ENCODE measurements at places on chromosomes 3 and 15.
A peak's percentile ranks its signal among the peaks of the same experiment; 100 is the strongest.

- DNase-seq: no peak
These were observed 15.1 kb upstream of the XYLB start for GRCh38 chr3:38331257-38332022.

DNA sequence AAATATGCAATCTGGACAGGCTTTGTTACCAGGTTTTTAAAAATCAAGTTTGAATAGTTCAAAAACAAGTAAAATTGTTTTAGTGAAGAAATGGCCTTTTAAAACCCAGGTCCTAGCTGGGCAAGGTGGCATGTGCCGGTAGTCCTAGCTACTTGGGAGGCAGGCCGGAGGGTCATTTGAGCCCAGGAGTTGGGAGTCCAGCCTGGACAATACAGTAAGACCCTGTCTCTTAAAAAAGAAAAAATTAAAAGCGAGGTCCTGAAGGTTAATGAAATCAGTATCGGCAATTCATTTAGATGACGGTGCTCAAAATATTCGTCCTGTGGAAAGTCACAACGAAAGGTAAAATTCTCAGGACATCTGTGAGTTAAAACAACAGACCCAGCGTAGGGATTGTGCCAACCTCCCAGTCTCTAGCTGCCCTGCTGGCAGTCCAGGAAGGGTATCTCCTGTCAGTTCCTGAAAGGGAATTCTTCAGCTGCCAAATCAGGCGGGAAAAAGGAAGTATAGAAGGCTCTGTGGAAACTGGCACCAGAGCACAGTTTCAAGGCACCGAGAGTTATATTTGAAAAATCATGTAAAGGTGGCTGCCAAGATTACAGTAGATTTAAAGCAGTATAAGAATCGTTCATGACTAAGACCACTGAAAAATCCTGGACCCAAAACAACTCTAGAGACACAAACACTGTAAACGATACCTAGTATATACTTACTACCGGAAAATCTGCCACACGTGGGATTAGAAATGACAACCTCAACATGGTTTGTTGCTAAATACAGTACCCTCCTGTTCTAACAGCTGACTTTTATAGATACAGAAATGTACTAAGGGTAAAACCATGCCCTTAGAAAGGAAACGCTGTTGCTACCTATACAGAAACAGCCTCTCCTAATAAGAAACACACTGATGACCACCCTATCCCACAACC, 1.2 kb upstream of the ABHD17C start:
- no peak for DNase-seq

DNA sequence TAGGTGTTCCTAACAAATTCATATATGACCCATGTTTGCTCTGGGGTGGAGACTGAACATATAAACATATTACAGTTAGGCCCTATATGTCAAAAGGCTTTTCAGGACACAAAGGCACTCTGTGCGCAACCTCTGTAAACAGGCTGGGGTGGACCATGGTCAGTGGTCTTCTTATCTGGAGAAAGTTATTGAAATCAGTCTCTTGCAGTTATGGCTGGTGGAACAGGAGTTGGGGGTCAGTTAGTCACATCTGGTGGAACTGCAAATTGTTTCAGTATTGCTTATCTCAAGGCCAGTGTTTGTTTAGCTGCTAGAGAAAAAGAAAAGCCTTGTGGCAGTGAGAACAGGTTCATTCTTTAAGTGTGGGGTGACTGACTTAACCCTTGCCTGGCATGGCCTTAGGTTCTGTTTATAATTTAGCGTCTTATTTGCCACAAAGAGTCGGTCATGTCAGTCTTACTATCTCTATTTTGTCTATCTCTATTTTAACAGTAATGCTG, 5.9 kb upstream of the GP9 start:
- DNase-seq: no peak

GRCh38 chr3:33131331-33132018, 17.7 kb downstream of the CRTAP start:
- peak; percentile 74 for DNase-seq

DNA sequence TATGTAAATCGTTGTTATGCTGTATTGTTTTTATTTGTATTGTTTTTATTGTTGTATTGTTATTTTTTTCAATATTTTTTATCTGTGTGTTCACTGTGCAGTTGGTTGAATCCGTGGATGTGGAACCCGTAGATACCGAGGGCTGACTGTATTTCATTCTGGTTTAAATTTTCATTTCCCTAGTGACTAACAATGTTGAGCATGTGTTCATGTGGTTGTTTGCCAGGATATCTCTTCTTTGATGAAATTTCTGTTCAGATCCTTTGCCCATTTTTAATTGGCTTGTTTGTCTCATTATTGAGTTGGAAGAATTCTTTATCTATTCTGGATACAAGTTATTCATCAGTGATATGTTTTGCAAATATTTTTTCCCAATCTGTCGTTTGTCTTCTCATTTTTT, 29.7 kb downstream of the STOML1 start:
- no peak for DNase-seq

DNA sequence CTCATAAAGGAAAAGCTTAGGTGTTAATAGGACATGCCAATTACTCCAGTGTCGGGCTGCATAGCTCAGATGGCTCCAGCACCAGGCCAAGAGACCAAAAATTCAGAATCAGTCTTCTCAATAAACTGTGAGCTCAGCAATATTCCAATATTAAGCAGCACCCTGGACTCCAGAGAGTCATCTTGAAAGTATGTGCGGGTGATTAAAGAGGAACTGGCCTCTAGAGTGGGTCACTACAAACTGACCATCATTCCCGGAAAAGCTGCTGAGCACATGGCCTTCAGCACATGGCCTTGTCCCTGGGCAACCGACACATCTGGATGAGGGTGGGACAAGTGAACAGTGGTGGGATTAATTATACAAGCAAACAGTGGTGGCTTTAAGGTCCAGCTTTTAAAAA, 59.0 kb downstream of the MAGI1 start:
- DNase-seq: peak; percentile 17

- DNase-seq: no peak
These were observed 233.2 kb downstream of the FGF12 start for GRCh38 chr3:192494174-192494573.

DNA sequence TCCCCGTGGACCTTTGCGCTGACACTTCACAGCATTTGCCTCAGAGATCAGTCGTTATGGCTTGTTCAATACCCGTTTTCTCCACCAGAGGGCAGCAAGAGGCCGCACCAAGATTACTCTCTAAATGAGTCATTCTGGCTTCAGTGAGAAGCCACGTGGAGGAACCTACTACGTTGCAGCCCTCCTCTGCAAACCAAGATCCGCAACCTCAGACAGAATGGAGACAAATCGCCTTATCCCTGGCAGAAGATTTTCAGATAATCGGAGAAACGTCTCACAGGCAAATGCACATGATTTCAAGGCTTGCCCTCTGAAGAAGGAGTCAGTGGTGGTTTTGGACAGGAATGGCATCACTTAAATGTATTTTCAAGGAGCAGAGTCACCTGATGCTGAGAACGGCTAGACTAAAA, 60.5 kb downstream of the GTPBP8 start:
- DNase-seq: peak; percentile 81

DNA sequence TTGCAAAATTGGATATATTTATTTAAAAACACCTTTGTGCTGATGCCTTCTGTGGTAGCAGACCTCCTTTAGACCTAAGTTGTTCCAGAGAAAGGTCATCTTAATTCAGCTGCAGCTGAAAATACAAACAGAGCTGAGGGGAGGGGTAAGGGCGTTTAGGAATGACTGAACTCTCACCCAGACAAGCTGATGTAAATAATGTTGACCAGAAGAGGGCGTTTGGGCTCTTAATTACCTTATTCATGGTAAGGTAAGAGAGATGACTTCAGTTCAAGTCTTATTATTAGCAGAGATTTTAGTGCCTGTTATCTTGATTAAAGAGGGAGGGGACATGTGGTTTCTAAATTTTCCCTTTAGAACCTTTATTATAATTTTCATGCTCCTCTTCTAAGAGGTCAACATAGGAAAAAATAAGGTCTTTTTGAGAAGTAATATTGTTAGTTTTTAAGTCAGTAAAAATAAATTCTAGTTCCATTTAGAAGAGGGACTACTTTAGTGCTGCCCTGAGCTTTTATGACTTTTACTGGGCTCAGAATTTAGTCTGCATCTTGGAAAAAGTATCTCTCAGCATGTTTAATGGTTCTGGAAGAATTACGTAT, 46.3 kb downstream of the GPR171 start:
- DNase-seq: peak; percentile 54

- DNase-seq: no peak
These were observed 200.9 kb downstream of the MCTP2 start for GRCh38 chr15:94432279-94432678.

GRCh38 chr15:56817321-56818080, 84.2 kb upstream of the ZNF280D start:
- DNase-seq: peak; percentile 88

- no peak for DNase-seq
These were observed 30.7 kb downstream of the DUOX2 start for GRCh38 chr15:45083223-45083622.

DNA sequence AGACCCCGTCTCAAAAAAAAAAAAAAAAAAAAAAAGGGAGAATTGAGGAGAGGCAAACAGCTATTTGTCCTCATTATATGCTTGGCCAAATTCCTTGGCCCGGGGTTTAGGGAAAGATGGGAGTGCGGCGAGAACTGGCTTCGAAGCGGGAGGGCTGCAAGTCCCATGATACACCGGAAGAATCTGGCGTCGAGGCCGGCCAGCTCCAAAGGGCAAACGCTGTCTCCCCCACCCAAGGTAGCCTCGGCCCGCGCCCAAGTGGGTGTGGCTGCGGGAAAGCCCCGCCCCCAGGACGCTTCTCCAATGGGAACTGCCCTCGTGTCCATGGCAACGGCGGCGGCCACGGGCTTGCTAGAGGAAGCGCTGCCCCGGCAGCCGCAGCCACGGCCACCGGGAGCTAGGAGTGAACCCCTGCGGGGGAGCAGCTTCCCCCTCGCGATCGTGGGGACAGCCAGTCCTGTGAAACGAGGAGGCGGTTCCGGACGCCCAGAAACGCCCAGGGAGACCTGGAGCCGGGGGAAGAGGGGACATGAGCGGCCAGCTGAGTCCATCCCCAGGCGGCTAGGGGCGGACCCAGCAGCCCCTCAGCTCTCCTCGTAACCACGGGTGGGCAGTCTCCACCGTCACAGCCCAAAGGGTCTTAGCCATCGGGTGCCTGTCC, at the start of gene TTLL13:
TTLL13 (plus strand) TSS at position 354 of the 661 bp plus-strand sequence. CDS start 1,075 bp downstream, outside the sequence.
- DNase-seq: peak; percentile 83

DNA sequence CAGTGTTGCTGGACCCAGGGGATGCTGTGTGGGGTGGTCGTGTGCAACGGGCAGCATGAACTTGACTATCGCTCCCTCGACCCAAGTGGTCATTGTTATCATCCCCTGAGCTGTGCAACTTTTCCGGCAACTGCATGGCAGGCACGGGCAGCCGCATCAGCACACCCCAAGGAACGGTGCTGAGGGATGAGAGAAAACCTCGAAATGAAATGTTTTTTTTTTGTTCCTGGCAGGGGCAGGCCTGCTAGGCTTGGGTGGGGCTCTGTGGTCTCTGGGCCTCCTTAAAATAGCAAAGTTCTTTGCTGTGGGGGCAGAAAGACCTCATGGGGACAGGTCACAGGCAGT, 51.4 kb downstream of the CORO2B start:
- no peak for DNase-seq

DNA sequence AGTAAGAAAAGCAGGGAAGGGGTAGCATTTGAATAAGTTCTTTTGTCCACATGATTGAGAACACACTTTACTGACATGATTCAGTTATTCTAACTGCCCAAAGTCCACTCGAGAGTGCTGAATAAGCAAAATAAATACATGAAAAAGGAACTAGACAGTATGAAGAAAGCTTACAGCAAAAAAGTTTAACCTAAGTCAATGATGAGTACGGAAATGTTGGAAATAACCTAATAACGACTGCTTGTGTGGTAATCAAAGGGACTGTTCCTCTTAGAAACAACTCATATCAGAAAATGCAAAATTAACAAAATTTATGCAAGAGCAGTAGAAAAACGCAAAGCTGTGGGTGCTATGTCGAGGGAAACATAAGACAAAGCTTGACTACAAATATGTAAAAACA, 36.6 kb downstream of the DMXL2 start:
- no peak for DNase-seq

- DNase-seq: peak; percentile 36
These were observed 113.2 kb downstream of the TCF12 start for GRCh38 chr15:57031605-57032004.

DNA sequence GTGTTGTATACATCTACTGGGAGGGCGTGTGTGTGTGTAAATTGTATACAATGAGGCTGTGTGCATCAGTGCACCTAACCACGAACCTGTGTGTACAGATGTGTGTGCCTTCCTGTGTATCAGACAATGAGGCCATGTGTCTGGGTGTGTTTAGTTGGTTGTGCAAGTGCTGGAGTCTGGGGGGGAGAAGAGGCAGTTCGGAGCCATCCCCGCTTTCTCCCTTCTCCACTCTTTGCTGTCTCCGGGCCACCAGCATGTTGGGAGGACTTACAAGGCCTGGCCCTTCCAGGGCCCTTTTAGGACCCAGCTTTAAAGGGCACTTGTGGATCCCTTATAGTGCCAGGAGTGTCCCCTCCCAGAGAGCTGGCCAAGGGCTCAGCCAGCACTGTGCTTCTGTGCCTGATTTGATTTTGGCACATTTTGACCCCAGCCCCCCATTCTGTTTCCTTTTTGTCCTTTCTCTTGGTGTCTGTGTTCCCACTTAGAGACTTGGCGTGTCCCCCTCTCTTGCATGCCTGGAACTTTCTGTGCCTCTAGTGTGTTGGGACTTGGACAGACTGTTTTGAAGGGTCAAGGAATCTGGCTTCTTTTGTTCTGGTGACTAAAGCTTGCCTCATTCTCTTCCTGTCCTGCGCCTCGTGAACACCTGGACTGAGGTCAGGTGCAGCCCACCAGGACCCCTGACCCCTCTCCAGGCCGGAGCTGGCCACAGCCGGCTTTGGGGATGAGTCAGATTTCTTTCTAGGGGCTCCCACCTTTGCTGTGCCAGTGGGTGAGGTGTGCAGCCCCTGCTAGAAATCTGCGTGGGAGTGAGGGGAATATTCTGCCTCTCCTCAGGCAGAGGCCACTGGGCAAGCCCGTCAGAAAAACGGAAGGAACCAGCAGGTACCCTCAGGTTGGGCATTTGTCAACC, 1.5 kb downstream of the CTDSPL start:
- no peak for DNase-seq

GRCh38 chr3:148420242-148420641, 277.5 kb upstream of the AGTR1 start:
- DNase-seq: no peak

DNA sequence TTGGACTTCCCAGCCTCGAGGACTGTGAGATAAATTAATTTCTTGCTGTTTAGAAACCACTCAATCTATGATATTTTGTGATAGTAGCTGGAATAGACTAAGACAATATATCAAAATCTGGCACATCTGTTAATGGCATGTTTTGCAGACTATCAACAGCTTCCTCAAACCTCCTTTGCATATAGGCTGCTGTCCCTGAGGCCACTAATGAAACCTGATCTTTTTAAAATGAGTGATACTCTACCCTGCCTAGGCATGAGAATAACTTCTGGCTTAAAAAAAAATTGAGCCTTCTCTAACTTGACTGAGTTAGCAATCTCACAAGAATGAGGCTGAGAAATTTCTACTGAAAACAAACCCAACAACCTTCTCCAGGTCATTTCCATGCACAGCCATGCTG, 176.0 kb upstream of the CRBN start:
- no peak for DNase-seq

DNA sequence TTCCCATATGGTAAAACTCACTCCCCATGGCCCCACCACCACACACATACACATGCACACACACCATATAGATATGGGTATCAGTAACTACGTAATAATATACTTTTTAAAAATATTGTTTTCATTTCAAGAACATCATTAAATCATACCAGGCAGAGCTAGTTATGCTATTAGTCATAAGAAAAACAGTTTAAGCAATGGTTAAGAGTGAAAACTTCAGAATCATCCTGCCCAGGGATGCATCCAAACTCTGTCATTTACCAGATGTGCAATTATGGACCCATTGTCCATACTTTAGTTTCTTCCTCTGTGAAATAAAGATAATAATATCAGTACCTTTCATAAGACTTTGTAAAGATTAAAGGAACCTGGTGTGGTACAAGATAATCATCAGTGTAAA, 608.3 kb downstream of the RBMS3 start:
- peak; percentile 54 for DNase-seq
